Stimulated activated CD4-positive, alpha-beta T cell treated with anti-CD3 and anti-CD28 coated beads, Interleukin-12 subunit alpha, Interleukin-12 subunit beta, amount 100 ng/mL, for 24 hours (primary cell): ENCODE measurements at places on chromosomes 1 and 21.

DNA sequence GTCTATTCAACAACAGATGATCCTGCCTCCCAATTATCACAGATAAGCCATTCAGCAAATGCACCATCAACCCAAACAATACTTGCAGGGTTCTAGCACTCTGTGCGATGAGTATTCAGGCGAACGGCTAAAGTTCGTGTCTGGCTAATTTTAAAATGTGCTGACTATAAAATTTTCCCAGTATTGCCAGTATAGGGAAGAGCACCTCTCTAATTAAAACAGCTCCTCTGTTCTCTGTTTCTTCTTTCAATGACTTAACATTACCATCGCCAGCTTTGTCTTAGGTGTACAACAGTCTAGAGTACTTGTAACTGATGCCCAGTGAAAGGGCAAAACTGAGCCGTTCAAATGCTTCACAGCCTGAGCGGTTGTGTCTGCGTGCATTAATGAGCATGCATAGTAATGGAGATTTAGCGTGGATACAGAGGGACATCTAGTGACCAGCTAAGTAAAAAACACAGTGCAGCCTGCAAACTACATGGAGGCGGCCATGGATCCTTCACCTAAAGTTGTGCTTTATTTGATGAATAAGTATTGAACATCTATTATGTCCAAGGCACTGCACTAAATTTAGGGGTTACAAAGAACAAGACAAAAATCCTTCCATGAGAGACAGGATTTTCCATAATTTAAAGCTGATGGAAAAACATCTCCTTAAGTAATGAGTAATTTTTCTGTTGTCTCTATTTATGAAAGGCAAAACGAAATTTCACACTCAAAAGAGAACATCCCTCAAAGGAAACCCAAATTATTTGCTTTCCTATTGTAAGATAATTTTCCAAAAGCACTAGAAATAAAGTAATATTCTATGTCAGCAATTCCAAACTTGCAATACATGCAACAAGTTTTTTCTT lies 120.0 kb downstream of the SETD4 start:
- DNase-seq, result no peak

DNA sequence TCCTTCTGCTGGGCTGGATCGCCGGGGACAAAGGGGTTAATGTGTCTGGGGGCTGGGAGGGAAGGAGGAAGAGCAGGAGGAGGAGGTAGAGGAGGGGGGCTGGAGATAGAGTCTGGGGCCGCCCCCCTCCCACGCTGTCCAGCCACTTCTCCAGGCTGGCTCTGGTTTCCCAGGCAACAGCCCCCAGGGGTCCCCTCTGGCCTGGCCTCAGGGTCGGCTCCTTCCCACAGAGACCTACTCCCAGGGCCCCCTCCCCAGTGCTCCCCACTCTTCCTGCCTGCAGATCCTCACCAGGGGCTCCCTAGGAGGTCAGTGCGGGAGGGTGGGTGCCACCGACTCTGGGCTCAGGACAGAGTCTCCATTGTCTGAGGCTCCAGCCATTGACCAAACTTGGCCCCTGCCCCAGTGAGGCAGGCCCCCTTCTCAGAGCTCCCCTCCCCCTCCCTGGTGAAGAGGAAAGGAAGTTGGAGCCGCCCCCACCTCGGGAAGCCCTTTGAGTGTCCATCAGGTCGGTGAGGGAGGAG lies 34.1 kb downstream of the ARHGEF10L start:
- DNase-seq, result no peak

DNA sequence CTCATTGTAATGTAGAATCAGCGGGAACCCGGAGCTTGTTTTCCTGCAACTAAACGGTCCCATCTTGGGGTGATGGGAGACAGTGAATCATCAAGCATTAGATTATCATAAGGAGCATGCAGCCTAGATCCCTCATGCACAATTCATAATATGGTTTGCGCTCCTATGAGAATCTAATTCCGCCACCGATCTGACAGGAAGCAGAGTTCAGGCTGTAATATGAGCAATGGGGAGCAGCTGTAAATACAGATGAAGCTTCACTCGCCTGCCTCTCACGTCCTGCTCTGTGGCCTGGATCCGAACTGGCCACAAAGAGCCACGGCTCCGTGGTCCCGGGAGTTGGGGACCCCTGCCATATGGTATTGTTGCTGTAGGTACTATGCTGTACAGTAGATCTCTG lies 1.6 kb downstream of the IFI44 start:
- DNase-seq, result no peak

DNA sequence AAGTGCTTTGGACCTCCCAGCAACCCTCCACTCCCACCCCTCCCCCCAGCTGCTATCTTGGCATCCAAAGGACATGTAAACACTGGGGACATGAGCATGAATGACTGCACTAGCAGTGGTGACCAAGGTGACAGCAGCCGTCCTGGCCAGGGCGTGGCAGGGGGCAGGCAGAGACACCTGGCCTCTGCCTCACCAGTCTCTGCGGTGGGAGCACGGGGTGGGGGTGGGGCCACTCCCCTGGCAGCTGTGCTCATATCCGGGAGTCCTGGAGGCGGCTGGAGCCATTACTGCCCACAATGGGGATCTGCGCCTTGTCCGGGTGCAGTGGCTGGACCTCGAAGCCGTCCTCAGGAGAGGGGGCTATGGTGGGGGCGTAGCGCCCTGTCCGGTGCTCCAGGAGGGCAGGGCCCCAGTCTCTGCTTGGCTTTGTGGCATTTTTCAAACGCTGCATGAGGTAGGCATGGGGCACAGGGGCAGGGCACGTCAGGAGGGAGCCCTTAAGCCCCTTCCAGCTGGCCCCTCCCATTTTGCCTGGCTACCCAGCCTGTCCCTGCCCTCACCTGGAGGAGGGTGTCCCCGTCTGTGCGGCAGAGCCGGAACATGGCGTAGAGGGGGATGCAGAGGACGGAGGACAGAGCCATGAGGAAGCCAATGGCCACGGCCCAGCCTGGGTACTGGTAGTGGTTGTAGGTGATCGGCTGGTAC lies 6.0 kb downstream of the CCDC24 start:
- no peak for DNase-seq

DNA sequence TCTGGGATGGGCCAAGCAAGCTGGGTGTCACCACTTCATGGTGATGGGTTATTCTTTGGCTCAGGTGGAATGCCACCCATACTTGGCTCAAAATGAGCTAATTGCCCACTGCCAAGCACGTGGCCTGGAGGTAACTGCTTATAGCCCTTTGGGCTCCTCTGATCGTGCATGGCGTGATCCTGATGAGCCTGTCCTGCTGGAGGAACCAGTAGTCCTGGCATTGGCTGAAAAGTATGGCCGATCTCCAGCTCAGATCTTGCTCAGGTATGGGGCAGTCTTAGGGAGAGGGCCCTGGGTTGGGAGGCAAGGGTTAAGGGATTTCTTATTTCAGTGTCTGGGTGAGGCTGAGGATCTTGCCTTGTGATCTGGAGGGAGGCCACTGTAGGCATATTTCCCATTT lies 15.4 kb upstream of the NASP start:
- DNase-seq, result no peak

DNA sequence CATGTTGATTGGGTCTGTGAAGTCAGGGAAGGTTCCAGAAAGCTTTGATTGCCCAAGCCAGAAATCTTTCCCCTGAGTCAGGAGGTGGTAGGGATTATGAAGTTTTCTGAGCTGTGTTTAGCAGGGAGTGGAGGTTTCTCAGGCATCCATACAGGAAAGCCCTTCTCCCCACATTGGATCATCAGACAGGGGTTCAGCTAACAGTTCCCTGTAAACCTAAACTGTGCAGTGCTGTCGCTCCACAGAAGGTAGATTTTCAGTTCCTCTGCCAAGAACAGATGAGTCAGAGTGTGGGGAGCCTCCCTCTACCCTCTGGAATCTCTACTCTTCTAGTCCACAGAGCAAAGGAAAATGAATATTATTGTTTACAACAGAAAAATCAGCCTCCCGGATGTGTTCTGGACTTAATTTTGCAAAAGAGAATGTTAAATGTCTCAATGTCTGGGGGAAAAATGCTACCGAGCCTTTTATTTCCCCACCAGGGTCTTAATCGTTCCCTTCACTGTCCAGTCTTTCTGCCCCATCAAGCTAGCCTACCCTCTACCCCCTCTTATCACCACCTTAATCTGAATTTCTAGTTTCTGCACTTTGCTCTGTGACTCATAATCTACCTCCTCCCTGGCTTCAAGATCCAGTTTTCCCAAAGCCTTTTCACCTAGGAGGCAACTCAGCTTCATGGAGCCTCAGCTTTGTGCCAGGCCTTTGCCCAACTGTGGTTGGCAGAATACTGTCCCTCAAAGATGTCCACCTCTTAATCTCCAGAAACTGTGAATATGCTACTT lies 355.6 kb downstream of the PRDM2 start:
- DNase-seq, result no peak

- DNase-seq, result no peak
Observed at GRCh38 chr1:26215246-26215645, 18.8 kb upstream of the CEP85 start.

DNA sequence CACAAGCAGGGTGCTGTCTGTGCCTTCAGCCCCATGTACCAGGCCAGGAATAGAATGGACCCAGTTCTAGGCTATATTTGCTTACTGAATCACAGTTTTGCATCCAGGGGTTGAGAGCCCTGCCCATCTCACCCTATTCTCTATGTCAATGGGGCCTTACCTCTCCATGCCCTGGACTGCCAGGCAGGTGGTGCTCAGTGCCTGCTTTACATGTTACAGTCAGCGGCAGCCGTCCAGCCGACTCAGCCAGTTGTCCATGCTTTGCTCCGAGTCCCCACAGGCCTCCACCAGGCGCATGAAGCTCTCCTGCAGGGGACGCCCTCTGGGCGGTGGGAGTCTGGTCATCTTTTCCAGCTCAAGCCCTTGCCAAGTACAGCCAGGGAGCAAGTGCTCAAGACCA lies 12.2 kb upstream of the FAM167B start:
- DNase-seq, result no peak

- no peak for DNase-seq
Observed at GRCh38 chr1:228147151-228147693, 2.5 kb upstream of the GJC2 start.

- no peak for DNase-seq
Observed at GRCh38 chr1:194807530-194808220, 1621.3 kb upstream of the B3GALT2 start.

DNA sequence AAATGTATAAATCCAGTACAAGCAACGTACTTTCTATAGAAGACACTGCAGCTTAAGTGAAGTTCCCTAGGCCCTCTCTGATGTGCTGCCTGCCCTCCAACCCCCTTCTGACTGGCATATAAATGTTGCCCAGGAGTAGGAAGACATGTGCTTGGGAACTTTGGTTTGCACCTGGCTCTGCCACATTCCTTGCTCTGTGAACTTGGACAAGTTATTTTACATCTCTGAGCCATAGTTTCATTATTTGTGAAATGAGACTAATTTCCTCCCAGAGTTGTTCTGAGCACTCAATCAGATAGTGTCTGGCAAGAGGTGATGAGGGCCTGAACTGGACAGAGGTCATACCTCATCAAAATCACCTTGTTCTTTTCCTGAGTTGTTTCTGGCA lies 3.5 kb upstream of the PHC2 start:
- DNase-seq, result no peak

DNA sequence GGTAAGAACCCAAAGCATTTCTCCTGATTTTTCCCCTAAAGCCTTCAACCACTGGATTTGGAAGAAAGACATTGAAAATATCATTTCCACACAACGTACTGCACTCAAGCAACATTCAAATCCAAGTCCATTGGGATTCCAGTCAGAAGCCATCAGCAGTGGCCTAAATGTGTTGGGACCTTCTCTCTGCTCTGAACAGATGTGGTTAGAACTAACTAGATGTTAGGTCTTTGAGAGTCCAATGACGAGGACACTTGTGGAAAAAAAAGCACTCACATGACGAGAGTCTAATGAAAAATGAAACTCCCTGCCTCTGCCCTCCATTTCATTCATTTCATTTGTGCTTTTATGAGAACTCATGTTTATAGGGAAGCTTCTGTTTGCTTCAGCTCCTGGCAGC lies 382.3 kb downstream of the SIPA1L2 start:
- no peak for DNase-seq

- no peak for DNase-seq
Observed at GRCh38 chr1:246726255-246726679, 2.1 kb downstream of the SCCPDH start.

DNA sequence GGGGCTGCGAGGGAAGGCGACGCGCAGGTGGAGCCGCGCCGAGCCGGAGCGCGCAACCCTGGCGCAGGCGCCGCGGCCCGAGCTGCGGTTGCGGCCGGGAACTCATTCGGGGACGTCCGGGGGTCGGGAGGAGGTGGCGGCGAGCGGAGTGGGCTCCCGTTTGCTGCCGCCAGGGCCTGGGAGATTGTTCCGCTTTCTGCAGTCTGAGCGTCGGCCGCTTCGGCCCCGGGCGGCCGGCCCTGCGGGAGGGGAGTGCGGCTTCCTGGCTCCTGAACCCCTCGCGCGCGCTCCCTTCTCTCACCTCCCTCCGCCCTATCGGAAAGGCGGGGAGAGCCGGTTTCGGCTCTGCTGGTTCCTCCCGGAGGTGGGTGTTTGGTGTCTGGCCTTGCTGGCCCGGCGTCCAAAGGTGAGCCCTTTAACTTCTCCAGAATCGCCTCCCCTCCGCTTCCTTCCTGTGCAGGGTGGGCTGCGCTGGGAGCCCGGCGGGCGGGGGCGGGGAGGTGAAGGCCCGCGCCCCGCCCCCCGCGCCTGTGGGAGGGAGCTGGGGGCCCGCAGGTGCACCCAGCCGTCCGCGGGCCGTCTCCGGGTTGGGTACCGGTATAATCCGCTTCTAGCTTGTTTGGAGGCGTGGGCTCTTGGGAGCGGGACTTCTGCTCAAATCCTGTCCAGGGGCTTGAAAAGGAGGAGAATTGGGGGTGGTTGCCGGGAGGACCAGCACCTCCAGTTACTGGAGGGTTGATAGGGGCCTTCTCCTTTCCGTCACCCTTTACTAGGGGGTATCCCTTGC lies 683 bp downstream of the LRRC8D start:
- DNase-seq, result peak; percentile 10

- no peak for DNase-seq
Observed at GRCh38 chr1:27589441-27589840, 14.5 kb downstream of the AHDC1 start.

GRCh38 chr1:170001266-170001665 lies 73.2 kb downstream of the KIFAP3 start:
- no peak for DNase-seq

DNA sequence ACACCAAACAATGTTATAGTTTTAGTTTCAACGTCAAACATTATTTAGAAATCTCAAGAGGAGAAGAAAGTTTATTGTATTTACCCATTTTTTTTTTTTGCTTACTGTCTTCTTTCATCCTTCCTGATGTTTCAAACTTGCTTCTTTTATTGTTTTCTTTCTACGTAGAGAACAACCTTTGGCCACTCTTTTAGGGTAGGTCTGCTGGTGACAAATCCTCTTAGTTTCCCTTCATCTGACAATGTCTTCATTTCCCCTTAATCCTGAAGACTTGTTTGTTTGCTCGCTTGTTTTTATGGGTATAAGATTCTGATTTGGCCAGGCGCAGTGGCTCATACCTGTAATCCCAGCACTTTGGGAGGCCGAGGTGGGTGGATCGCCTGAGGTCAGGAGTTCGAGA lies 89.1 kb downstream of the RHOU start:
- DNase-seq, result no peak

- no peak for DNase-seq
Observed at GRCh38 chr1:160007577-160008200, 24.1 kb downstream of the PIGM start.

GRCh38 chr1:210272666-210273065 lies 40.1 kb downstream of the SERTAD4 start:
- DNase-seq, result no peak
